Activated CD4-positive, alpha-beta T cell treated with anti-CD3 and anti-CD28 coated beads for 4 hours (primary cell): ENCODE measurements at places on chromosomes 4 and X.
A peak's percentile ranks its signal among the peaks of the same experiment; 100 is the strongest.

DNA sequence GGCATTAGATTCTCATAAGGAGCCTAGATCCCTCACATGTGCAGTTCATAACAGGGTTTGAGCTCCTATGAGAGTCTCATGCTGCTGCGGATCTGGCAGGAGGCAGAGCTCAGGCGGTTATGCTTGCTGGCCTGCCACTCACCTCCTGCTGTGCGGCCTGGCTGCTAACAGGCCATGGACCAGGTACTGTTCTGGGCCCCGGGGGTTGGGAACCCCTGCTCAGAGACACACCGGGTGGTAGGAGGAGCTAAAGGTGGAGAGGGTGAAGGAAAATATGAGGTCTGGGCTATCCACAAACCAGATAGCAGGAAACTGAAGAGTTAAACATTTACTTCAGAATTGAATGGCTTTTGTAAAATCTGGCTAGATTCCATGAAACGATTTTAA, 5.9 kb upstream of the F11 start:
- no peak for DNase-seq

DNA sequence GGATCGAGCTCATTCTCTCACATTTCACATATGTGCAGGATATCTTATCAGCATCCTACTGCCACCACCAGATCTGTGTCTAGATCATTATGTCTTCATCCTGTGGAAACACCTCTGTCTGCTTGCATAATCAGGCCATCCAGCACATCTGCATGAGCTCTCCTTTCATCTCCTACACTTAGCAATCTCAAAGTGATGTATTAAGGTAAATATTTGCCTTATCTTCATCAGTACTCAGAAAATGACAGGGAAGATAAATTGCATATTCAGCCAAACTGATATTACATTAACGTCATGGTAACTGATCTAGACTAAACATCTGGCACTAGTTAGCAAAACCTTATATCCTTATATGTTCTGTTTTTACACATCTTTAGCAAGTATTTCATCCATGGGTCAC, 207.3 kb upstream of the PABPC4L start:
- no peak for DNase-seq

DNA sequence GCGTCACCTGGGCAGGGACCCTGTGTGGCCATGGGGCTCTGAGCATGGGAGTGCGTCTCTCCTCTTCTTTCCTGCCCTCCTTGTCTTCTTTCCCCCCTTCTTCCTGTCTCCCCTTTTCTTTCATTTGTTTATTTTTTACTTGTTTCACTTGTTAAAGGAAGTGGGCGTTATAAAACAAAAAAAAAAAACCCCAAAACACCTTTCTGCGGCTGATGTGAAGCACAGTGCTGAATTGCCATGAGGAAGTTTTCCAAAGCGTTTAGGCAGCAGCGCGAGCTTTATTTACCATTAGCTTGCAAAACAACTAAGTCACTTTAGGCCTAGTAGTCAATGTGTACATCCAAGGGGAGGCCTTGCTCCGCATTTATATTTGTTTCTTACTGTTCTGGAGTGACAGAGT, 57.0 kb downstream of the NOP14 start:
- DNase-seq = no peak

- DNase-seq = no peak
Observed at GRCh38 chr4:81557306-81557705, 85.6 kb upstream of the RASGEF1B start.

- DNase-seq = peak; percentile 65
Observed at GRCh38 chr4:52911684-52912294, 49.7 kb downstream of the RASL11B start.

GRCh38 chr4:81466841-81467671, 4.7 kb downstream of the RASGEF1B start:
- DNase-seq = peak; percentile 82

DNA sequence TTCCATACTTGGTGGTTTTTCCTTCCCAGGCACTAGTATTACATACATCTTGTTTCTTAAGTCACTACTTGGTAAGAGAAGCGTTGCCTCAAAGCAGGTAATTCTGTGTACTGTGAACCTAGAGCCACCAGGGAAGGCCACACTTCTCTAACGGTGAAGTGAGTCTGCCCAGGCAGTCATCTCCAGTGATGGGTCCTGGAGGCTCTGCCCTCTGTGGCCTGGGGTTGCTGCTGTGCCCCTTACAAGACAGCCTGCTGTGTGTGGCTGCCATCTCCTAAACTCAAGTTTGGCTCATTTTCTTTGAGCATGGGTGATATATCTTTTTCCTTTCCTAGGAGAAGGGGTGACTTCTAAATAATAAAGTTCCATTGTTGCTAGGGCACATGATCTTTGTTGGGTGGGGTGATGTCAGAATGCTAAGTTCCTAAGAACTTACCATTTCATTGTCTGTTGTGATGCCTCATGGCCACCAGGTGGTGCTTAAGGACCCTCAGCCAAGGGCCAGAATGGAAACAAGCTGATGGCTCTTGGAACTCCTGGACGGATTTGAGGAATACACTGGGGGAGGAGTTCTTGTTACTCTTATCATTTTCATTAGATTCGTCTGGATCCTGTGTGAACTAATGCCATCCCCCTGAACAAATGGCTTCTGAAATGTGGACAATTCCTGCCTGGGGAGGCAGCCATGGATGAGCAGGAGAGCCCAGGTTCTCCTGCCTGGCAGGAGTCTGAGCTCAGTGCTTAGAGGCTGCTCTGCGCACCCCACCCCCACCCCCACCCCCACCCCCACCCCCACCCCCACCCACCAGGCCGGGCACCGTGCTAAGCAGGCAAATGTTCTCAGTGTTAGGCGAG, 41.1 kb upstream of the WDR1 start:
- DNase-seq = peak; percentile 30

GRCh38 chrX:136574548-136574947, 42.5 kb downstream of the VGLL1 start:
- no peak for DNase-seq

DNA sequence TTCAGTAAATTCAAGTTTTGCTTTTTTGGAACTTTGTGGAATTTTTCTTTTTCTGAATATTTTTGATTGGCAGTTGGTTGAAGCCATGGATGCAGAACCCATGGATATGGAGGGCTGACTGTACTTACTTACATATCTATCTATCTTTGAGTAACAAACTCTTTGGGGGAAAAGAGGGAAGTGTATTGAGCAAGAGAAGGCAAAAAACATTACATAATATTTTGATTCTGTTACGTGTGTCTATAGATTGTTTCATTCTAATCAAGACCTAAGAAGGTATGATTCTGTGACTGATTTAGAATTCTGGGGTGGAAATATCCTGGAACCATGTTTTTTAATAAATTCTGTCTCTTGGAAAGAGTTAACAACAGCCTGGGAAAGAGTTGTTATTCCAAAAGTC, 31.5 kb downstream of the GRSF1 start:
- no peak for DNase-seq

- DNase-seq = no peak
Observed at GRCh38 chr4:62619971-62620370, 1419.8 kb downstream of the ADGRL3 start.

DNA sequence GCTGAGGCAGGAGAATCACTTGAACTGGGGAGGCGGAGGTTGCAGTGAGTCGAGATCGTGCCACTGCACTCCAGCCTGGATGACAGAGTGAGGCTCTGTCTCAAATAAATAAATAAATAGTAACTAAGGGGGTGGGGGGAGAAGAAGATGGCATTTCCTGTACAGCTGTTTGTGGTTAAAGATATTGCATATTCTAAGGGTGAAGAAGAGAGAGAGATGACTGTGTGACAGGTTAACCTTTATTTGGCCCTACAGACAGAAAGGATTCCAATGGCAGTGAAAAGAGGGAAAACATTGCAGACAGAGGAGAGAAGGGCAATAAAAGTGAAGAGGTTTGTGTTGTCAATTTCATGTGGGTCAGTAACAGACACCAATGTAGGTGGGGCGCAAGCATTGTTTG, 9.4 kb downstream of the TASL start:
- DNase-seq = no peak

- DNase-seq = no peak
Observed at GRCh38 chr4:34261799-34262314, 1982.5 kb downstream of the ARAP2 start.
